ENCODE measurements at places on chromosomes 3 and 15.

- DNase-seq = no peak
Measured at GRCh38 chr15:41878355-41878699, 15.5 kb downstream of the SPTBN5 start.

DNA sequence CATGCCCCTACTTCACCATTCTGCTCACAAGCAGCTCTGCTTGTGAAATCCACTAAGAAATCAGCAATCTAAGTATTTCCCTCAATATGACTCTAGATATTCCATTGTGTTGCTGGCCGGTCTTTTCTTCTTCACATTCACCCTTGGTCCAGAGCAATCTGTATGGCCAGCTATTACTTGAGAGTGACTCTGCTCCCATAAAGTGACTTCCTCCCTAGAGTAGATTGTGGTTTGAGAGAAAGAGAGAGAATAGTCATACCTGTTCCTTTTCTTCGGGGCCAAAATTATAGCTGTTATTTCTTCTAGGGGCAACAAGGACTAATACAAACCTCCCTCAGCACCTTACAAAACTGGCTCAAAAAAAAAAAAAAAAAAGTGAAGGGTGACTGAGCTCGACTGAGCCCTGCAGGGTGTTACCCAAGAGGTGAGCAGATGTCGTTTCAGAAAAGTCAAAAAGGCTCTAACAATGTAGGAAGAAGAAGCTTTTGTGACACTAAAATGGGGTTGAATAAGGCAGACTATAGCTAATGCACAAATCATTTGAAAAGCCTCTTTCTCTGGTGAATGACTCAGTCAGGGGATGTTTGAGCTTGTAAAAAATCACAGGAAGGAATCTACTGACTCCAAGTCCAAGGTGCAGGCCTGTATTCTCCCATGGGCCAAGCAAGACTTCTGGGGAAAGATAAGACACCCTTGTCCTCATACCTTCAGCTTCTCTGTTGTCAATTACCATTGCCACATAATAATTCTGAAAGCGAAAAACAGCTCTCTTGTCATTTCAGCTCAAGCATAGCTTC, 161.0 kb upstream of the SLC24A5 start:
- no peak for DNase-seq

GRCh38 chr3:152511904-152512303, 243.2 kb downstream of the MBNL1 start:
- DNase-seq = no peak

- no peak for DNase-seq
Measured at GRCh38 chr3:183937601-183938286, 53.1 kb upstream of the PARL start.

- no peak for DNase-seq
Measured at GRCh38 chr3:160373655-160374054, 25.4 kb downstream of the IFT80 start.

DNA sequence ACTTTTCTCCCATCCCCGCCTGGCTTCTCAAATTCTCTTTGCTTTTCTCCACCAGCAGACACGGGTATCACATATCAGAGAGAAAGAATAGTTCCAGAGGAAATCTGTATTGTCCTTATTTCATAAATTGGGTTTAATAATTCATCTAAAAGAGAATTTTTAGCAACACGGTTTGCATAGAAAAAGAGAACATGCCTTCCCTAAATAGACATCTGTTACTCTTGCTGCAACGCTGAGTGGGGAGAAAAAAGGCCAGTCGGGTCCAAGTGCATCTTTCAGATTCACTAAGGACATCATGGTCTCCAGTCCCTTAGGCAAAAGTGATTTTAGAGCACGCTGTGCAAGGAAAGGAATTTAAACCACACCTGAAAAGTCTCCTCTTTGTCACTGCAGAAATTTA, 201.3 kb downstream of the ABHD5 start:
- no peak for DNase-seq

Measured in OCI-M1 (cell line).